ENCODE measurements at places on chromosomes 4 and X.

GRCh38 chrX:67613366-67613765, 69.5 kb downstream of the AR start:
- no peak for DNase-seq

DNA sequence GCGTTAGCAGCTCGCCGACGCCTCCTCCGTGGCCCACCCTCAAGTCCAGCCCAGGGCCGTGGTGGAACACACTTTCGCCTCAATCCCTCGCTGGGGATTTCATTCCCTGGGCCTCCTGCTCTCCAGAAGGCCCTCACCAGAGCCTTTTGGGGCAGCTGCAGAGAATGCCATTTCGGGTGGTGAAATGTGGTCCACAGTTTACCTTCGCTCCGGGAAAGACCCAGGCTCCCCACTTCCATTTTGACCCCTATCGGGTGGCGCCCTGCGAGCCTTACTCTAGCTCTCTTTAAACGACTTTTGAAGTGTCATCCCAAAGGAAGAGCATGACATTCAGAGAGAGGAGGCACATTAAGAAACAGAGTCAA, 496 bp downstream of the SH2D1A start:
- no peak for DNase-seq

DNA sequence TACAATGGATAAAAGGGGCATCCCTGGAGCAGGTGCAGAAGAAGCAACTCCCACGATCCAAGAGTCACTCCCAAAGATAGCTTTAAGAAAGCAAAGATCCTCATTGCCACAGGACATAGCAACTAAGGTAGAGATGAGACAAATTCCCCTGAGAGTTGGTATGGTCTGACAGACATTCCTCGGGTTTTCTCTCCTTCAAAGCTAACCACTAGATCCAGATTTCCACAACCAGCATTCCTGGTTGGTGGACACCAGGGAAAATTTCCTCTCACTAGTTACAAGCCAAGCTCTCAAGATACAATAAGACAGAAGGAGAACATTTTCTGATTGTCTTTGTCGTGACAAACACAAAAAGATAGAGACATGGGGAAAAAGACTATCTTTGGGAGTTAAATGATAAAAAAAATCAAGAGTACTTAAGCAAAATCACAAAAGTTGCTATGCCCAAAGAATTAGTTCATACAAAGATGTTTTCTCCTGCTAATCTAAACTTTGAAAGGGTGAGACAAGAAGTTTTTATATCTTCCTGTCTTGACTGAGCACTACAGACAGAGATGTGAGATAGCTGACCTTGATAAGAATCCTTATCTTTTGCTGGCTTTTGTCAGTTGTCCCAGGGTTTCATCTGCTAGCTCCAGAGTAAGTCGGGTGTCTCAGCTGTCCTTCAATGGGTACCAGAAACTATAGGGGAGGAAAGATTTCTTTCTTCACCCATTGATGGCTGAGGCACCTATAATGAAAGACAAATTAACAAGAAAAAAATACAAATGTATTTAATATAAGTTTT, 200.5 kb downstream of the CENPC start:
- no peak for DNase-seq

- peak; percentile 51 for DNase-seq
Measured at GRCh38 chrX:53080628-53081580, 1.3 kb upstream of the TSPYL2 start.

DNA sequence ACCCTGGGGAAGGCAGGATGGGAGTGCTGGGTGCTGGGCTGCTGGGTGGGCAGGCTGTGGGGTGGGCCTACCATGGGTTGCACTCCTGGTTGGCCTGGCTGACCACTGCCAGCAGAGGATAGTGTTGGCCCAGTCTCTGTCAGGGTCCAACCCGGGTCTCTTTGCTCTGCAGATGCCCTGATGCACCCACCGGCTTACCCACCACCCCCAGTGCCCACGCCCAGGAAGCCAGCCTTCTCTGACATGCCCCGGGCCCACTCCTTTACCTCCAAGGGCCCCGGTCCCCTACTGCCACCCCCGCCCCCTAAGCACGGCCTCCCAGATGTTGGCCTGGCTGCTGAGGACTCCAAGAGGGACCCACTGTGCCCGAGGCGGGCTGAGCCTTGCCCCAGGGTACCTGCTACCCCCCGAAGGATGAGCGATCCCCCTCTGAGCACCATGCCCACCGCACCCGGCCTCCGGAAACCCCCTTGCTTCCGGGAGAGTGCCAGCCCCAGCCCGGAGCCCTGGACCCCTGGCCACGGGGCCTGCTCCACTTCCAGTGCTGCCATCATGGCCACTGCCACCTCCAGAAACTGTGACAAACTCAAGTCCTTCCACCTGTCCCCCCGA, 14.2 kb upstream of the ADD1 start:
- no peak for DNase-seq

GRCh38 chr4:153555730-153556434, 89.7 kb downstream of the TMEM131L start:
- DNase-seq = no peak

- DNase-seq = no peak
Measured at GRCh38 chrX:153628129-153628528, 18.9 kb upstream of the DUSP9 start.

DNA sequence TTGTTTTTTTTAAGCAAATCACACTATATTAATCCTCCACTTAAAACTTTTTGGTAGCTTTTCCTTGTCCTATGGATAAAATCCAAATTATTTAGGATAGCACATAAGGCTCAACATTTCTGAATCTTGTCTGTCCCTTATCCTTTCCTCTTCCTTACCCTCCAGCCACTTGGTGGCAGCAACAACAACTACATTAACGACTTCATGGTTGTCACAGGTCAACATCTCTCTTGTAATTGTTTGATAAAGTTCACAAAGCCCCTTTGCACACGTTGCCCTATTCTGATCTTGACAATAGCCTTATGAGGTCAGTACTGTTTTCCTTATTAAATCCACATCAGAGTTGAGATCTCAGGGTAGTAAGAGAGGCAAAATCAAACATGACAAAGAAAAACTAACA, 269.0 kb upstream of the PABPC4L start:
- no peak for DNase-seq

- no peak for DNase-seq
Measured at GRCh38 chrX:115560978-115561604, at the start of gene PLS3. Gene PLS3 (plus strand): TSS chrX:115561174. CDS start chrX:115610251, 49,077 bp downstream.

- peak; percentile 22 for DNase-seq
Measured at GRCh38 chr4:173264684-173265185, 69.4 kb downstream of the HMGB2 start.

DNA sequence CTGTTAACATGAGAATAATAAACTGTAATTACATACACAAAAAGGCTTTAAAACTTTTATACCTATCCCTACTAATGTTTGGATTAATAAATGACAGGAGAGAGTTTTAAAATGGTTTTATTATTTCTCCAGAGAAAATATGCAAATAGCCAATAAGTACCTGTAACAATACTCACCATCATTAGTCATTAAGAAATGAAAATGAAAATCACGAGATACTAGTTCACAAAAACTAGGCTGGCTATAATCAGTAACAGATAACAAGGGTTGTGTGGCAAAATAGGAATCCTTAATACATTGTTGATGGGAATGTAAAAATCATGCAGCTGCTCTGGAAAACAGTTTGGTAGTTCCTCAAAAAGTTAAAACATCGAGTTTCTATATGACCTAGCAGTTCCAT, 25.2 kb upstream of the AP1AR start:
- DNase-seq = no peak

GRCh38 chrX:107878106-107878505, 52.4 kb downstream of the MID2 start:
- DNase-seq = no peak

DNA sequence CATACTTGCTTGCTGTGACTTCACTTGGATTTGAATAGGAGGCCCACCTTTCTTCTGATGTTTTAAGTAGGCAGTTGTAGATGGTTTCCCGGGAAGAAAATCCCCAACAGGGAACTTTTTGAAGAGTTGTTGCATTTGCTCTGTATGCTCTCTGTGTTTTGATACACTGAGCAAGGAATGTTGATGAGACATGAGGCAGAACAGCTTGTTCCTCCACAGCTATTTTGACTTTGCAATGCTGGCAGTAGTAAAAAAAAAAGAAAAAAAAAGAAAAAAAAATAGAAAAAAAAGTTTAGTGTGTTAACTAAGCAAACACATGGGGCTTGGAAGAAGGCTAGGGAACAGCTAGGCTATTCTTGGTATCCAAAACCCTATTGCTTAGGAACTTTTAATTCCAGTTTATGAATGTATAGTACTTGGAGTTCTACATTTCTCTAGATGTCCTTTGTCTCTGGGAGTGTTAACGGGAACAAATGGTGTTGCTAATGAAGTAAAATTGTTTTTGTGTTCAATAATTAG, 23.4 kb upstream of the PAQR3 start:
- DNase-seq = no peak

DNA sequence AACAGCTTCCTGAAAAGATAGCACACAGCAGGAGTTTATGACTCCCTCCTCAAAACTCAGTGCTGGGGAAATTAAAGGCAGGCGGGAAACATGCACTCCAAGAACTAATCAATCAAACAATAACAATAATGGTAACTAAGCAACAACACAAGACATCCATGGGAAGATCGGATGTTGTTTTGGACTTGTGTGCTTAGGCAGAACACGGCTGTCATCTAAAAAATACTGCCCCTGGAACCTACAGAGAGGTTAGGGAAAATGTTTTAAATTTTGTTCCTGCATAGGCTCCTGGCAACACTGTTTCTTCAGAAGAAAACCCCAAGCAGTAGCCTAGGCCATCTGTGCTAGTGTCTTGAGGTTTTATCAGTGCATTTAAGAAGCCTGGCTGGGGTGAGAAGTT, 1378.2 kb downstream of the STIM2 start:
- no peak for DNase-seq

DNA sequence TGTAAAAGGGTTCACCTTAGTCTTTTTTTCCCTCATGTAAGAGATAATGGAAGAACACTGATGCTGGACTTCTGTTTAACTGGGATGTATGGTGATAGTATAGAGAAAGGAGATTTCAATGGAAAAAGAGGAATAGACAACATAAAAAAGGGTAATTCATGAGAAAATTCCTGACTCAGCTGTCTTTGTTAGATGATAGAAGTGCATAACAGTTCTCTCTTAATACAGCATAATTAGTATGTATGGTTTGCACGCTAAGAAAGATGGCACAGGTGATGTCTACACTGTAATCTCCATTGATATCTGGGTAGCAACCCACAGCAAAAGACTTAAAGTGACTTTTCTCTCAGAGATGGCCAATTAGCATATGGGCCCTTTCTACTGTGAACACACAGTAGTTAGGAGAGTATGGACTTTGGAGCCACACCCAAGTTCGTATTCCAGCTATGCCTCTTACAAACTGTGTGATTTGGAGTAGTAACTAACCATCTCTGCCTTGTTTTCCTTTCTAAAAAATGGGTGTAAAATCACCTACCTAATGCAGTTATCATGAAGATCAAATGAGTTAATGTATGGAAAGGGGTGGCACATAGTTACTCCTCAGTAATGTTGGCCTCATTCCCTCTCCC, 149.3 kb downstream of the PDE5A start:
- no peak for DNase-seq

DNA sequence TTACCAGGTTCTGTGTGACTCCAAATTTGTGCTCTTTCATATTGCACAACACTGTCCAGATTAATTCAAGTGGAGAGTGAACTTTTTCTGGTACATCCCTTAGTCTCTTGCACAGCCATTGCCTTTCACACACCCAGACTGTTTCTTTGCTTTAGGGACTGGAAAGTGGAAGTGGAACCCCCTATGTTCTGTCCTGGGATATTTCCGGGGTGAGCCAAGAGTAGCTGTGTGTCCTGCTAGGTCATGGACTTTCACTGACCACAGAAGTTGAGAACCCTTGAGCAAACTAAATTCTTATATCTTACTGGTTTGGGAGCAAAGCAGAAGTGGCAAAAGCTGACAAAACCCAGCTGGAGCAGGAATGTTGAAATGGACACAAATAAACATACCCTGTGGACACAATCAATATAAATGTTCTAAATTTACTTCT, 10.3 kb upstream of the VSIG4 start:
- DNase-seq = no peak

DNA sequence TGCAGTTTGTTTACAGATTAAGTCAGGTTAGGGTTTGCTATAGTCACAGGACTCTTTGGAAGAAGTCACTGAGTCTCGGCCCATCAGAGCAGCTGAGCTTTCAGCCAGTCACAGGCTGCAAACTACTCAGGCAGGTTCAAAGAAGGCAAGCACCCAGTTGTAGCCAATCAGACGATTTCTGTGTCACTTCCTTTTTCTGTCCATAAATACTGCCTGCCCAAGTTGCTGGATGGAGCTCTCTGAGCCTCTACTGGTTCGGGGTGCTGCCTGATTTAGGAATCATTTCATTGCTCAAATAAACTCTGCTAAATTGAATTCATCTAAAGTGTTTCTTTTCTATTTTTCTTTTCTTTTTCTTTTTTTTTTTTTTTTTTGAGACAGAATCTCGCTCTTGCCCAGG, 7.3 kb upstream of the SH3BP2 start:
- peak; percentile 70 for DNase-seq

DNA sequence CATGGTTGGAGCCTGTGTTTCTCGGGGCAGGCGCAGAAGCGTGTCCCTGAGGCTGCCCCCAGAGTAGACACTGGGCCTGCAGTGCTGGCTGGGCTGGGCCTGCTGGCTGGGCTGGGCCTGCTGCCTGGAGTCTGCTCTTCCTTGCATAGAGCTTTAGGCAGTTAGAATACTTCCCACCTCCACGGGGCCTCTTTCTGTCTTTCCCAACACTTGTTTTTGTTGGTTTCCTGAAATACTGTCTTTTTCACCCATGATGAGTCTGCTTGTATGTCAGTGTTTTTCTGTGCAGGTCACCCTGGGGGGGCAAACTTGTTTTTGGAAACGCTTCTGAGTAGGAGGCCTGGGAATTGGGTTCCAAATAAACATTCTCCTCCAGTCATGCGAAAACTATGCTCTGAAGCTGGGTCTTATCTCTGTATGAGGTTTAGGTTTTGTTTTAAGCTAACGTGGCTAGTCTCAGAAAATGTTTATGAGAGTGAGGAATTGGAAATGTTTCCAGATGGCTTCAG, 32.2 kb downstream of the TRMT44 start:
- no peak for DNase-seq

- no peak for DNase-seq
Measured at GRCh38 chrX:40057405-40057804, 40.4 kb downstream of the BCOR start.

GRCh38 chr4:159144112-159144694, 41.3 kb downstream of the RAPGEF2 start:
- no peak for DNase-seq

- no peak for DNase-seq
Measured at GRCh38 chr4:82906469-82906868, 5.9 kb downstream of the THAP9 start.

- peak; percentile 47 for DNase-seq
Measured at GRCh38 chrX:9885150-9885549, 82.0 kb upstream of the CLDN34 start.

DNA sequence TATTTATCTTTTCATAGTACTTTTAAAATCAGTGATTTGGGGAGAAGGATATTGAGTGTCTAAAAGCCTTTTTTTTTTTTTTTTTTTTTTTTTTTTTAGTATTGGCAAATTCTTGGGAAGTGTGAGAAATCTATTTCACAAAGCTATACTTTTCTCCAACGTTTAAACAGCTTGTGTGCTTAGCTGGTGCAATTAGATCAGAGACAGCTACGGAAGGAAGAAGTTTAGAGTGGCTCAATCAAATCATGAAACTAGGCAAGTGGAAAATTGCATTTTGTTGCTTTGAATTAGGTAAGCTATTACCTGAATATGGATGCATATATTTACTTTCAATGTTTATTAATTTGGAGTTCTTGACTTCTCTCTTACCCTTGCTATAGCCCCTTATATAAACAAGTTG, 1001.9 kb downstream of the PDHA2 start:
- no peak for DNase-seq

GRCh38 chr4:151627491-151627890, 133.3 kb downstream of the GATB start:
- DNase-seq = no peak

GRCh38 chr4:44668526-44668925, 9.7 kb upstream of the GUF1 start:
- DNase-seq = no peak

GRCh38 chr4:186752325-186752724, 28.7 kb upstream of the FAT1 start:
- no peak for DNase-seq

Measured in CD4-positive, alpha-beta T cell treated with Interleukin-10 for 1 hour (primary cell).